Activated naive CD4-positive, alpha-beta T cell treated with anti-CD3 and anti-CD28 coated beads, Interleukin-2, amount 50 U/mL, for 72 hours (primary cell): ENCODE measurements at places on chromosomes 7 and 10. TPM values are rescaled to one million over a fixed set of nuclear protein-coding genes. Genes with fewer than 3 reads are reported as not detected.

Gene CYP2E1
- total RNA-seq, result 0.32 TPM

Gene FRMD4A
- 0.41 TPM for total RNA-seq

Gene TM9SF3
- total RNA-seq, result 48.4 TPM

Gene LRRC4
- not detected for total RNA-seq

Gene EFCAB10
- total RNA-seq, result not detected

Gene CCDC71L
- total RNA-seq, result 11.4 TPM

Gene GLI3
- total RNA-seq, result 0.14 TPM

Gene DMTF1
- total RNA-seq, result 85.1 TPM

- DNase-seq, result no peak
Measured at GRCh38 chr10:60877777-60878120, 66.2 kb downstream of the RHOBTB1 start.

DNA sequence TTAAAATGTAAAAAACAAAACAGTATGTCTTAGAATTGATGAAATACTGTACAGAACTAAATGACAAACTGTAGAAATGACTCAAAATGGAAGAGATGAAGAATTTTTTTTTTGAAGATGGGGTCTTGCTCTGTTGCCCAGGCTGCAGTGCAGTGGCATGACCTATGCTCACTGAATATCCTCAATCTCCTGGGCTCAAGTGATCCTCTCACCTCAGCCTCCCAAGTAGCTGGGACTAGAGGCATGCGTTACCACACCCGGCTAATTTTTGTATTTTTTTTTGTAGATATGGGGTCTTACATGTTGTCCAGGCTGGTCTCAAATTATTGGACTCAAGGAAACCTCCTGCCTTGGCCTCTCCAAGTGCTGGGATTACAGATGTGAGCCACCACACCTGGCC lies 36.5 kb downstream of the ATAD1 start:
- no peak for DNase-seq

DNA sequence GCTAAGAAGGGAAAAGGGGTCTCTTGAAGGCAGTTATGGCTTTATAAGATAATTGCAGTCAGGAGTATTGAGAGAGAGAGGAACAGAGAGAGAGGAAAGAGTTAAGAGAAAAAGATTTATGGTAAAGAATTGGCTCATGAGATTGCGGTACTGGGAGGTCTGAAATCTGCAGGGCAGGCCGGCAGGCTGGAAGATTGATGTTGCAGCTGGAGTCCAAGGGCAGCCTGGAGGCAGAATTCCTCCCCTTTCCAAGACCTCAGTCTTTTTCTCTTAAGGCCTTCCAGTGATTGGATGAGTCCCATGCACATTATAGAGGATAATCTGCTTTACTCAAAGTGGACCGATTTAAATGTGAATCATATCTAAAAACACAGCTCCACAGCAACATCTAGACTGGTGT lies 68.4 kb downstream of the HACD1 start:
- DNase-seq, result no peak

GRCh38 chr7:3915337-3915878 lies 614.4 kb downstream of the SDK1 start:
- DNase-seq, result no peak

DNA sequence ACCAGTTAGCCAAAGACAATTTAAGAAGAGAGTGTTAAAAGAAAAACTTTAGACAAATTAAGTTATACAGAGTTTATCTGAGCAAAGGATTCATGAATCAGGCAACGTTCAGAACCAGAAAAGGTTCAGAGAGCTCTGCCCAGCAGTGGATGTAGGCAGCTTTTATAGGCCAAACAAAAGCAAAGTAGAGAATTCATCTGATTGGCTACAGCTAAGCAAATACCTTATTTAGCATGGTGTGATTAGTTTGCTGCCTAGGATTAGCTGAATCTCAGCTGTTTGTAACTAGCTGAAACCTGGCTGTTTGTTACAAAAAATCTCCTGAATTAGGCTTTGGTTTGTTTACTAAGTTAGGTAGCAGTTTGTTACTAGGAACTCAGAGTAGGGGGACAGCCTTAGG lies 66.0 kb downstream of the SLC25A40 start:
- no peak for DNase-seq

GRCh38 chr10:104306897-104307296 lies 31.4 kb downstream of the ITPRIP start:
- DNase-seq, result no peak

DNA sequence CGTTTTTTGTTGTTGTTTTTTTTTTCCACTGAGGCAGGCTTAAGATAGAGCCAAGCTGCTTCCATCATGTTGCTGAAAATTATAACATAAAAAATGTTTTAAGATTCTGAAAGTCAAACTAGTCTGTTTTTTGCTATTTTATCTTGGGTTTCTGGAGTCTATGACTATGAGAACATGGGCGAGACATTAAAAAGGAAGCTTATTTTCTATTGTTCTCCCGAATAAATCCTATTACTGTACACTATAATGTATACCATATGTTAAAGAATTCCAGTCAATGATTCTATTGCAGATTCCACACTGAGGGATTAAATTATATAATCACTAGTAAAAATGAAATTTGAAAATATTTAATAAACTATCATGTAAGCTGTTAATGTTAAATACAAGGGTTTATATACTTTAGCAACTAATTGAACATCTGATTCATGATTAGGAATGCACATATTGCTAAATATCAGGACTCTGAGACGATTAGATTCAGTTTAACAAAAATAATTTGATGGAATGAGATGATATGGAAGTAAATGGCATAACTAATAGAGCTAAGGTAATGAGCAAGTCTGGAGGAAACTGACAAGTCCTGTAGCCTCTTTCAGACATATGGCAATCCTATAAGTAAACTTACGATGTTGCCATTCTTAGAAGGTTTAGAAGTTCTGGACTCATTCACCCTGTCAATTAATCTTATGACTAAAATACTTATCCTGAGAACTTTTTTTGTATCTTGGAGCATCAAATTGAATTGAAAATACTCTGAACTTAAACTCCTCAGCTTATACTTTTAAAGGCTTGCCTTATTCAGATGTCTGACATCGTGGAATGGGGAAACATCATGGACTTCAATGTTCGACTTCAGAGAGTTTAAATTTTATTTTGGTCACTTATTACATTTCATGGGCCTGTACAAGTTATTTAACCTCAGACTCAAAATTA lies 294.8 kb upstream of the DGKB start:
- DNase-seq, result no peak

GRCh38 chr7:130719541-130719940 lies 14.5 kb downstream of the KLF14 start:
- no peak for DNase-seq

- no peak for DNase-seq
Measured at GRCh38 chr7:142391191-142391992, 133.5 kb upstream of the PRSS58 start.

- no peak for DNase-seq
Measured at GRCh38 chr7:1030444-1031070, 13.8 kb upstream of the GPR146 start.

GRCh38 chr7:81583882-81584533 lies 185.8 kb downstream of the HGF start:
- DNase-seq, result no peak

GRCh38 chr7:100091411-100092181 lies 2.8 kb downstream of the COPS6 start:
- DNase-seq, result no peak

GRCh38 chr7:142460402-142461117 lies 202.7 kb upstream of the PRSS58 start:
- no peak for DNase-seq

DNA sequence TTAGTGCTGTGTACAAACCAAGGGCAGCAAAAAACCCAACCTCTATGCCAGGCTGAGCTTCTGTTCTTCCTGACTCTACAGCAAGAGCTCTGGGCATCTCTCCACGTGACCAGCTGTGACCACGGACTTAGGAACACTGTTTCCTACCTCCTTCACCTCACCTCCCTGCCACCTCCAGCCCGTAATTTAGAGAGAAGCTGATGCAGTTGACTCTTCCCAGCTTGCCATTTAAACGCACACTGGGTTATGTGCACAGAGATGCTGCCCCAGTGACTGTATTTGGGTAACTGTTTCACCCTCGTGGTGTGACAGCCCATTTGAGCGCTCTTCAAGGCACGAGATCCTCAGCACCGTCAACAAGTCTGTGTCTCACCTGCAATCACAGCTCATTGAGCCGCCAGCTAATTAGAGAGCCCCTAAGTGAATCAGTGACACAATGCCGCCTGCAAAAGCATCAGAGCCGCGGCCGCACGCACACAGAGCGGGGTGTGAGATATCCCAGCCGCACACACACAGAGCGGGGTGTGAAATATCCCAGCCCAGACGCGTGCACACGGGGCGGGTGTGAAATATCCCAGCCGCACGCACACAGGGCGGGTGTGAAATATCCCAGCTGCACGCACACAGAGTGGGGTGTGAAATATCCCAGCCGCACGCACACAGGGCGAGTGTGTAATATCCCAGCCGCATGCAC lies 319.7 kb downstream of the PTPRN2 start:
- DNase-seq, result no peak

- DNase-seq, result no peak
Measured at GRCh38 chr10:80075781-80076180, 2.7 kb upstream of the TMEM254 start.

GRCh38 chr10:67965456-67965855 lies 81.0 kb downstream of the SIRT1 start:
- DNase-seq, result no peak
